Urothelium cell line (cell line): ENCODE measurements at places on chromosomes 4 and X.

GRCh38 chr4:188767496-188767895, 628.3 kb downstream of the TRIML1 start:
- DNase-seq = no peak

- no peak for DNase-seq
Observed at GRCh38 chrX:97229318-97229717, 345.6 kb downstream of the RPA4 start.

DNA sequence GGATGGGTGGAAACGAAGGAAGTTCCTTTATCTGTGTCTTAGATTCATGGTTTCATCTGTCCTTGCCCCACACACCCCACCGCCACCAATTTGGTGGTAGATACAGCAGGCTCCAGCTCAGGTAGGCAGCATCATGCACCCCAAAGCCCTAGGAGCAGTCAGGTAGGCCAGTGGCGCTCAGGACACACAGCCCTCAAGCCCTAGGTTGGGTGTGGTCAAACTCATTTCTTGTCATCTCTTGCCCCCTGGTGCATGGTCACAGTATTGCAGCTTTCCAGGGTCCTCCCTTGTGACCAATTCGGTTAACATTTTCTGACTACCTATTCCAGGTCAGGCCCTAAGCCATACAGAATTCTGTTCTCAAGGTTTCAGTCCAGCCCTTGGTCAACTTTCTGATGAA, 14.5 kb upstream of the PRRG3 start:
- DNase-seq = peak; percentile 53

DNA sequence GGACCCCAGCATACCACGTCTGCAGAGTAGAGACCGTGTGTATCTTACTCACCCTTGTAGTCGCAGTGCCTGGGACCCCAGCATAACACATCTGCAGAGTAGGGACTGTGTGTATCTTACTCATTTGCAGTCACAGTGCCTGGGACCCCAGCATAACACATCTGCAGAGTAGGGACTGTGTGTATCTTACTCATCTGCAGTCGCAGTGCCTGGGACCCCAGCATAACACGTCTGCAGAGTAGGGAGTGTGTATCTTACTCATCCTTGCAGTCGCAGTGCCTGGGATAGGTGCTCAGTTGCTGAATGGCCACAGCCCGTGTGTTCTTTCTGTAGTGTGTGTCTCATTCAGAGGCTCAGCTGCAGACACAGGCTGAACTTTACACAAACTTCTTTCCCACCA, 71.4 kb upstream of the FRG1 start:
- DNase-seq = no peak
